Hindlimb muscle (tissue), 1 donor: ENCODE measurements at places on chromosomes 6 and 20. TPM values are rescaled to one million over a fixed set of nuclear protein-coding genes. Genes with fewer than 3 reads are reported as not detected.

ENPP3 gene
- polyA plus RNA-seq = 0.52 TPM

GRIK2 gene
- polyA plus RNA-seq = 3.1 TPM

RAET1G gene
- polyA plus RNA-seq = 0.54 TPM

LAMA4 gene
- 157 TPM for polyA plus RNA-seq

BPIFB1 gene
- polyA plus RNA-seq = not detected

SEMG1 gene
- not detected for polyA plus RNA-seq

DNA sequence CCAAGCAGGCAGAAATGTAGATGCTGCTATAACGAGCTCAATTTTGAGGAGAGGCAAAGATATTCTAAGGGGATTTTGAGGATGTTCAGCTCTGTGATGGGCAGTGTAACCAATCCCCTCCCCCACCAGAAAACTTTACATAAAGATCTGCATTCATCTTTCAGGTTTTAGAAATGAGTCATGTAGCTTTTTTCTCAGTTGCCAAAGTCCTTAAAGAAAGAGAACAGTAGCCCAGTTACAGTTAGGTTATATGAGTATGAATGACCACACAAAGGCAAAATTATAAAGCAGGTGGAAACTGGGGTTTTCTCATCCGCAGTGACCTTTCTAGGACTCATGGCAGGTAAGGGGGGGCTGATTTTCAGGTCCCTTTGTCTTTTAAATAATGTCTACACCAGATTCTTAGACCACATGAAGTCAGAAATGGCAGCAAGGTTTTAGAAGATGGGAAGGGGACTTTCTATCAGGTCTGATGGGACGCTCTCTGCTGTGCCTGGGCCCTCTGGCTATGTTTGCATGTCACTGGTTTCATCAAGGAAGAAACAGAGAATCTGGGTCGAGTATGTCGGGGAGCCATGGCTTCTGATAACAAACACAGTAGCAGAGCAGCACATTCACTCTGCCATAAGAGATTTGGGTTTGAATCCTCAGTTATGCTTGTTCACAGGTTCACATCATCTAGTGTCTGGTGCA, 94.7 kb downstream of the CLIC5 start:
- DNase-seq = no peak

DNA sequence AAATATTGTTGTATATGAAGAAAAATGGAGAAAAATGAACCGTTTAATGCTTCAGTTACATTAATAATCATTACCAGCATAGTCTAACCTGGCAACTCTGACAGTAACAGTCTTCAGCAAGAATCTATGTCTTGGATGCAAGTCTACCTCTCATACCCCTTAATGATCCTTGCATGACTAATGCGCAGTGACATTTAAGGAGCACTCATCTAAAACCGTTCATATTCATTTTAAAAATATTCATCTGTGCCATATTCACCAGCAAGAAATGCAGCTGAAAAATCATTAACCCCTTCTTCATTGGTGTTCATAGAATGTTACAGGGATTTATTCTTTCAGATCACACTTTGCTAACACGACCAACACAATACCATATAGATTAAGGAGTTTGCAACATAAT, 227.2 kb upstream of the ASCC3 start:
- no peak for DNase-seq

DNA sequence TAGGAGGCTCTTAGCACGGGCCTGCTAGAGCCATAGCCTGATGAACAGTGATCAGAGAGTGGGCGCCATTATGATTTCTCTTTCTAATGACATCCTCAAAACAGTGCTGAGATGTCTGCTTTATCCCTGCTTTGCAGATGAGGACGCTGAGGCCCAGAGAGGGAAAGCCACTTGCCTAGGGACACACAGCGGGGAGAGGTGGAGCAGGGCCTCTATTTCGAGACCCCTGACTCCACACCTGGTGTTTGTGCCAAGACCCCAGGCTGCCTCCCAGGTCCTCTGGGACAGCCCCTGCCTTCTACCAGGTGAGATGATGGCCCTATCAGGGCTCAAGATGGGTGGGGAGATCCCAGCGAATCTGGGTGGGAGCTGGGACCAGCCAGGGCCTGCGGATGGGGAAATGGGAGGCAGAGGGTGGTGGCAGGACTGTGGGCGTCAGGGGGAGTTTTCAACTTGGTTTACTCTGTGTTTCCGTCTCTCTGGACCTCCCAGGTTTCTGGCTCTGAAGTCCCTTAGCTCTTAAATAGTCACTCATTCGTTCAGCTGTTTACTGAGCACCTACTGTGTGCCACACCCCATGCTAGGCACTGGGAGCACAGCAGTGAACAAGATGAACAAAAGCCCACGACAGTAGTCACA, 36.7 kb downstream of the SRC start:
- no peak for DNase-seq

- no peak for DNase-seq
These were observed 368.1 kb downstream of the CDH4 start for GRCh38 chr20:61620174-61620573.

DNA sequence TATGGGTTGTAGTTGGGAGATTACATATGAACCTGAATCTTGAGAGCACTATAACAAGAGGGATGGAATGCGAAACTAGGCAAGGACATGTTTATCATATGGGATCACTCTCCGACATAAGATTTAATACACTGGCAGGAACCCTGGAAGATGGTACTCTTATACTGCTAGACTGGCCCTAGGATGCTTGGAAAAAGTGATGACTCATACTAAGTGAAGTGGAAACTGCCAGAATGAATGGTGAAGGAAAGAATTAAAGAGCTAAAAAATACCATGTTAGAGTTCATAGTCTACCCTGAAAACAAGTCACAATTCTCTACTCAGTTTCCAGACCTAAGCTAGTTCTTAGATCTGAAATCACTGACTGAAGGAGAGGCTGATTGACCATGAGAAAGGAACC, 45.5 kb upstream of the THEMIS start:
- no peak for DNase-seq
